ENCODE measurements at places on chromosomes 12 and 14.

DNA sequence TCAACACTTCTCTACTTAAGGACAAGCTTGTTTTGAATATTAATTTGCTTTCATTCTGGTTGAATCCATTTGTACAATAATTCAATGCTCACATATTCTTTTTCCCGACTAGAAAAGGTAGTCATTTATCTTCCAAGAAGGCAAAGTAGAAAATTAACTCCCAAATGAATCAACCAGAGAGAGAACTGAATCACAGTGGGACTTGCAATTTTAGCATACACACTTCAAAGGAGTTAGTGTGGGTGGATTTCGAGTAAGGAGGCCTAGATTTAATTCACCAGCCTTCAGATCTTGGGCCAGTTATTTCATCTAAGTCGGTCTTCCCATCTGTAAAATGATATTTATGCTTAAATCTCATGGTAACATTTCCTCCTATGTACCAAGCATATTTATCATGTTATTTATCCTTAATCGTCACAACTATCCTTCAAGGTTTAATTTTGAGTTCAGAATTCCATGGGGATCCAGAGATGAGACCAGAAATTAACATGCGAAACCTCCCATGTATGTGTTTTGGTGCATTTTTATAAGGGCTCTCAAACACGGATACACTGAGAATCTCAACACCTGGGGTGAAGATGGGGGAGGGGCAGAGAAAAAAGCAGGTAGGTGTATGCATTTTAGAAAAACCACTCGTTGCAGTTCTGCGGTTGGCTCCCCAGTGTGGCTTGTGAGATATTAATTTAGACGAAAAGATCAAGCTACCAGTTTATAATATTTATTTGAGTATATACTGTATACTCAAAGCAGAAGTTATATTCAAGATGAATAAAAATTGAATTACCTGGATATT is 38.9 kb upstream of the IL22 start:
- no peak for DNase-seq

DNA sequence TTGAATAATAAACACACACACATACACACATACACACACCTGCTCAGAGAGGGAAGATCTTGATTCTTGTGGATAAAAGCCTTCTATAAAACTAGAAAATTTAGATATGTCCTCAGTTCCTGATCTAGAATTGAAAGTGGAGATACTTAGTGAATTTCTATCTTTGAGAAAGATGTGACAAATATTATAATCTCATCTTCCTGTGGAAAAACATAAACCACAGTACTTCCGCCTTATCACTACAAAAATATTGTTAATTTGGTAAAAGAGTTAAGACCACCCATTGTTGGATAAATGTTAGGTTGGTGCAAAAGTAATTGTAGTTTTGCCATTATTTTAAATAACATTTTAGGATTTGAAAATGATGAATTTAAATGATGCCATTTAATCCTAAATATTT is at the start of gene KLRK1:
Gene KLRK1 (minus strand): TSS at position 138 of the 400 bp plus-strand sequence. CDS start 1,231 bp downstream, outside the sequence.
- no peak for DNase-seq

DNA sequence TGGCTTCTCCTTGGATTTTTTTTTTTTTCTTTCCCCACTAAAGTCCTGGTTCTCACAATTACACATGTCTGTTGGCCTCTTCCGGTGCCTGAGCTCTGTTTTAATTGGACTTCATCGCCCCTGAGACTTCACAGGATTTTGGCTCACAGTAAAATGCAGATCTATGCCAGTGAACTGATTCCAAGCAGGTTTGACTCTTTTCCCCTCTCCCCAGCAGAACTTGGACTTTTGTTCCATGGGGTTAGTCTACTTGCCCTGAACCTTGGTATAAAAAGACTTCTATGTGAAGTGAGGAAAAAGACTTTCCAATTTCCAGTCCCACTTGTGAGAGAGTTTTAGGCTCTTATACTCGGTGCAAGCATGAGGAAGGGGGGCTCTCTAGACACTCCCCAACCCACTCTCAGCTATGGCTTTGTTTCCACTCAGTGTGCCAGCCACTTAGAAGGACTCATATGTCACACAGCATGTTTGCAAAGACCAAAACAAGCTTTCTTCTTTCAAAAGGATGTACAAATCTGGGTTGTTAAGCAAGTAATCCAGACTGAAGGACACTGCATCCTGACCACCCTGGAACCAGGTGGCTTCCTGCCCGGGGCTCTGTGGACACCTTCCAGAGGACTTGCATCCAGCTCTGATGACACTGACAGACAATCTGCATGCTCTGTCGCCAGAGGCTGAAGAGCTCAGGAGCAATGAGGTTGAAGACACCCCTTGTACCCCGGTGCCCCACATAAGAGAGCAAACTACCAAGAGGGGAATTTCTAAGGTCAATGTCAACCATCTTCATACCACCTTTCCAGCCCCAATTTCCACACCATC is 221.9 kb upstream of the EGLN3 start:
- no peak for DNase-seq

DNA sequence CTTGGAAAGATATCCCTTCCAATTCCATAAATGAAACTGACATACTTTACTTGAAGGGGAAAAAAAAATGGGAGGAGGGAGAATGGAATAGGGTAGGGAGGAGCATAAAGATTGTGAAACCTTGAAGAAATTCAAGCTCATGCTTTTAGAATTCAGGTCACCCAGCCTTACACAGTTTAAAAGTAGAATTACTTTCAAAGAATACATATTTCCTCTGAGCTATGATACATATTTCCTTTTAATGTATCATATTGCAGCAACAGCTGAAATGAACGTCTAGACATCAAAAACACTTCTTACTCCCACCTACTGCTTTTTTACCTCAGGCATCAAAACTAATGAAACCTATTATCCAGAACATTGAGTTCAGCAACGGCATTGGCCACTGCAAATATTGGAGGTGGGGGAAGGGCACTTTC is 156.0 kb downstream of the MED13L start:
- DNase-seq, result no peak

DNA sequence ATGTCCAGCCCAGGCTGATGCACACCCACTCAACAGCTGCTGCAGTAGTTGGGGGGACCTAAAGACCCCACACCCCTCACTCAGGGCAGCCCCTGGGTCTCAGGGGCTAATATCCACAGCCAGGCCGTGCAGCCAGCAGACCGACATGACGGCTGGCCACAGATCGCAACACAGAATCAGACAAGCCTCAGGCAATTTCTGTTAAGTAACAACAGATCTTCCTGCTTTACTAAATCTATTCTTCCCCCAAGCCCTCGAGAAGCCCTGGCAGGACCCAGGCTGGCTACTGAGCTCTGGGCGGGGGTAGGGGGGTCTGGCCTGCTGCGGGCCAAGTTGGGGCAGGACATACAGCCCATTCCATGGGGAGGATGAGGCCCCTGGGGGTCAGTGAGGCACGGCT is 28.0 kb upstream of the NUDT14 start:
- DNase-seq, result no peak

- no peak for DNase-seq
Observed at GRCh38 chr12:84727961-84728360, 184.6 kb downstream of the SLC6A15 start.

DNA sequence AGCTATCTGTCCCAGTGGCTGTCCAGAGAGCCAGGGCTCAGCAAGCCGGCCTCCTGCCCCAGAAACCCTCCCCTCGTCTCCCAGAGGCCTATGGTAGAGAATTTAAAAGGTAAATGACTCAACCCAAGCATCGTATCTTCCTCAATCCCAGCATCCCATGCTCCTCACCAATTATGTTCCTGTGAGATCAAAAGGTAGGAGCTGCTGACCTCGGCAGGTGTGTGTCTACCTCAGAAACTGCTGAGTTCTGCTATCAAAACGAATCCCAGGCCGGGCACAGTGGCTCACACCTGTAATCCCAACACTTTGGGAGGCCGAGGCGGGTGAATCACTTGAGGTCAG is 49.3 kb downstream of the FOXN3 start:
- DNase-seq, result no peak

GRCh38 chr14:77615361-77616132 is 890 bp downstream of the SPTLC2 start:
- peak; percentile 13 for DNase-seq

- no peak for DNase-seq
Observed at GRCh38 chr12:68080577-68080976, 79.0 kb downstream of the IFNG start.

- peak; percentile 37 for DNase-seq
Observed at GRCh38 chr14:74941676-74942097, 13.7 kb downstream of the PGF start.

DNA sequence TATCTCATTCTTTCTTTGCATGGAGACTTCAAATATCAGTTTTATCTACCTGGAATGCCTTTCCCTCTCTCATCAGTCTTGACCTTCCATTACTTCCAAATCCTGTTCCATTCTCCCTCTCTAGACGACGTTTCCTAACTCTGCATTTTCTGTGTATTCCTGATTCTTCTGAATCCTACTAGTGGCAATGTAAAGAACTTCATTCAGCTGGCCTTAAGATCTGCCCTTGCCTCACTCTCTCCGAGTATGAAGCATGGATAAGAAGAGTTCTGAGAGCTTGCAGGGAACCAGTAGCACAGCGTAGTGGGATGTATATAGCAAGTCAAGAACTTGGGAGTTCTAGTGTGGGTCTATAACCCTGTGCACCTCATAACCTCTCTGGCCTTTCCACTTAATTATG is 68.5 kb upstream of the HOXC13 start:
- no peak for DNase-seq

DNA sequence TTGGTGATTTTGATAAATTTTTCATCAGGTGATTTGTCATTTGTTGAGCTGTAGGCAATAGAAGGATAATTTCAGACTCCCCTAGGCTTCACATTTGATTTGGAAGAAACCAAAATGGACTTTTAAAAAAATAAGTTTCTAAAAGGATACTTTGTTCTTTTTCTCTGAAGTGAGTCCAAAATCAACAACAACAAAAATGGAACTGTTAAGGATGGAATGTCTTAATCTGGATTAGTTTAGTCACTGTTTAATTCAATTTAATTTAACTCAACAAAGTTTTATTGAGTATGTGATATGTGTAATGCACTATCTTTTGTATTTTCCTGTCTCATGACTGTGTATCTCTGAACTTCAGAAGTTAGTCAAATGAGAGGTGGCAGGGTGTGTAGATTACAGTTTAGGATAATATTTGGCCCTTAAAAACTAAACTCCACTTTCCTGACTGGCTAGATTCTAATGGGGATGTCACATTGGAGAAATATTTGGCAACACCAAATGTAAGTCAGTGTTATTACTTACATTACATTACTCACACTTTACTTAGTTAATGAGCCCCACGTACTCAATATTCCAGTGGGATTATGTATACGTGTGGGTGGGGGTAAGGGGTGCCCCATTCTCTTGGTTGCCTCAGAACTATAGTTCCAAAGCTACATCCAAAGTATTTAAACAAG is 209.7 kb downstream of the BCAT1 start:
- DNase-seq, result no peak

DNA sequence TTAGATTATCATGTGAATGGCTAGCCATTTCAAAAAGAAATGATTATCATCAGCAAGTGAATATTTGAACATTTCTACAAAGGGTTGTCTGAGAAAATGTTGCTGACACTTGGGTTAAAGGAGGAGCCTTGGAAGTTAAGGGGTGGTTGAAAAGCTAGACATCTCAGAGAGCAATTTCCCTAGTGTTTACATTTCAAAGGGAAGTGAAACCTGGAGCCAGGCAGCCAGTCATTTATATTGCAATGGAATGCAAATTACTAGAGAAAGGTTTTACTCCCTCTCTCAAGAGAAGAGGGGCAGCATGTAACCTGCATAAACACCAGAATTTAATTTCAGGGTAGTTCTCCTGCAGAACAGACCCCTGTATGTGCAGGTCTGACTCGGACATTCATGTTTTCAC is 279.0 kb downstream of the SLC16A7 start:
- DNase-seq, result no peak

DNA sequence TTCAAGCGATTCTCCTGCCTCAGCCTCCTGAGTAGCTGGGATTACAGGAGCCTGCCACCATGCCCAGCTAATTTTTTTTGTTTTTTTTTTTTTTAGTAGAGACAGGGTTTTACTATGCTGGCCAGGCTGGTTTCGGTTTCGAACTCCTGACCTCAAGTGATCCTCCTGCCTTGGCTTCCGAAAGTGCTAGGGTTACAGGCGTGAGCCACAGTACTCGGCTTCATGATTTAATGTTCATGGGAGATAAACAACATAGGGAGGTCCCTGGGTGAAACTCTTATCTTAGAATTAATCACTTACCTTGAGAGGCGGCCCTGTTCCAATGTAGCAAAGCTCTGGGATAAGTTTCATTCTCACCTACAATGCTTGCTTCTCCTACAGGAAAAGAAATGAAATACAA is 48.3 kb downstream of the SEL1L start:
- no peak for DNase-seq

GRCh38 chr12:31205054-31205453 is 120.9 kb downstream of the SINHCAF start:
- DNase-seq, result no peak

DNA sequence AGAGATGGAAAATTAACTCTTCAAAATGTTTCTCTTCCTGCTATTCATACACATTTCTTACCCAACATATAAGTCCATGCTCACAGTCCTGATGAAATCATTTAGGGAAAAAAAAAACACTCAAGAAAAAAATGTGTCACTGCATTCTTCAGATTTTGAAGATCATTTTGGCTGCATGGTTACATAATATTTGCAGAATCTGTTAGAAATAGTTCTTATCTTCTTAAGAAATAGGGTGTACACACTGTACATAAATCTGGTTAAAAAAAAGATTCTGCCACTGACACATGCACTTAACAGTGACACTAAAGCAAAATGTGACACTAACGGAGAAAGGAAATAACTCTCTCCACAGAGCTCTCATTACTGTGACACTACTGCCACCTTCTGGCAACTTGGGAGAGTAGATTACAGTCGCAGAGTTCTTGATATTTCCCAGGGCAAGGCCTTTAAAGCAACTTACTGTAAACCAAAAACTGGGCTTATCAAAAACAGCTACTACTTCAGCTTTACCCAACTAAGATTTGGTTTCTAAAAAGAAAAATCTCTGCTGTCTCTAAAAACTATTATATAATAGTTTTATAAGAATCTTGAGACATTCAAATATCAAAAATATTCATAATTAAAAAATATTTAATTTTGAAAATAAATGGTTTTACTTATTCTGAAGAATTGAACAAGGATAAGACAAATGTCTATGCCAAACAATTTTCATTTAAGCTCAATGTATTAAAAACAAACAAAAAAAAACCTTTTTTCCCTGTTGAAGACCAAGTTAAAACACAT is 65.0 kb downstream of the SETD3 start:
- peak; percentile 34 for DNase-seq

GRCh38 chr14:59890676-59891075 is 20.1 kb upstream of the RTN1 start:
- no peak for DNase-seq

GRCh38 chr14:69152181-69152901 is 578 bp downstream of the DCAF5 start:
- DNase-seq, result no peak

DNA sequence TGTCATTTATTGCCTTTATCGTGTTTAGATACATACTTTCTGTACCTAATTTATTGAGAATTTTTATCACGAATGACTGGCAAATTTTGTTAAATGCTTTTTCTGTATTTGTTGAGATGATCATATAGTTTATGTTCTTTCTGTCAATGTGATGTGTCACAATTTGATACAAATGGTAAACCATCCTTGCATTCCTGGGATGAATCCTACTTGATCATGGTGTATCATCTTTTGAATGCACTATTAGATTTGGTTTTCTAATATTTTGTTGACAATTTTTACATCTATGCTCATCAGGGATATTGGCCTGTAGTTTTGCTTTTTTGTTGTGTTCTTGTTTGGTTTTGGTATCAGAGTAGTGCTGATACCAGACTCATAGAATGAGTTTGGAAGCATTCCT is 185.1 kb downstream of the NUBPL start:
- no peak for DNase-seq

- no peak for DNase-seq
Observed at GRCh38 chr14:30560581-30560980, 1.6 kb downstream of the G2E3 start.

All from activated effector memory CD4-positive, alpha-beta T cell treated with Interleukin-2 at 50 U/mL for 16 hours (primary cell).